Activated CD8-positive, alpha-beta memory T cell treated with anti-CD3 and anti-CD28 coated beads for 24 hours (primary cell): ENCODE measurements at places on chromosomes 2 and 18.

GRCh38 chr2:215880970-215881369, 132.4 kb downstream of the MREG start:
- DNase-seq: no peak

GRCh38 chr2:165989851-165990250, 36.3 kb upstream of the TTC21B start:
- no peak for DNase-seq

DNA sequence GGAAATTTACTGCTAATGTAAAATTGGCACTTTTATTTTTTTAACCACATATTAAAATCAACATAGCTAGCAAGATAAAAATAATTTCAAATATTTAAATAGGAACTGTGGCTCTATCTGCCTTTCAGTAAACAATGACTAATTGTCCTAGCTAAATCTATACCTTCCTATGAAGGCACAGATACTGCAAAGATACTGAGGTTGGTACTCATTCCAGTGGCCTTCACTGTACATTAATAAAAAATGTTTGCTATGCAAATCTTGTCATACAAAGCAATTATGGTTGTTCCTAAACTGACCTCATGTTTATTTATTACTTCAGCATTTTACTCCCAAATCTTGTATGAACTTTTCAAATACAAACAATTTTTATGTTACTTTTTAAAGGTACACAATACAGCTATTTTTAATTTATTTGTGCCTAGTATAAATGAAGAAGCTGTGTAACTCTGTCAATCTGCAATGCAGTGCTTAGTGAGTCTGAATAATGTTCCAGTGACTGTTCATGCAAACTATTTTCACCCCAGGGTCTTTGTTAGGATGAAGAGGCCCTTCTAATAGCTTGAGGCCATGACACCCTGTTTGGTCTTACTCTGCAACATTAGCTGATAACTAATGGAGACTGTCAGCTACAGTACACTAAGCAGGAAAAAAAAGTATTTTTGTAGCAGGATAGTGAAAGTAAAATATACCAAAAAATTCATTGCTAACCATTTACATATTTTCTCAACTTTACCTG, 9.3 kb upstream of the ERBB4 start:
- DNase-seq: no peak

DNA sequence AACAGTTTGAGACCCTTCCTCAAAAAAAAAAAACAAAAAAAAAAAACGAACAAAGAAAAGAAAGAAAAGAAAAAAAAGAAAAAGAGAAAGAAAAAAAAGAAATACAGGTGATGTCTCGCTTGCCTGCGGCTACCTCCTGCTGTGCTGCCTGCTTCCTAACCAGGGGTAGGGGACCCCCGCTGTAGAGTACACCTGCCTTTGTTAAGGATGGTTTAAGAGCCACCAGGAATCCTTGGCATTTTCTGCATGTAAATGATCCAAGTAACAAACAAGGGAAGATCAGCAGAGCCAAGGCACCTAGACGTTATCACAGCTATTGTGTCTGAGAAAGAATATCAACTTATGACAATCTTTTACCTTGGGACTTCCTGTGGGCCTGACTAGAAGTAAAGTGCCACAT, 856.8 kb upstream of the GCFC2 start:
- DNase-seq: no peak

GRCh38 chr2:113105047-113105785, 22.2 kb upstream of the IL1RN start:
- DNase-seq: no peak

- no peak for DNase-seq
Observed at GRCh38 chr18:9380621-9381395, 46.2 kb downstream of the TWSG1 start.

GRCh38 chr2:47300609-47301276, 102.2 kb upstream of the MSH2 start:
- DNase-seq: no peak

GRCh38 chr2:12293874-12294273, 422.9 kb upstream of the TRIB2 start:
- DNase-seq: no peak

GRCh38 chr2:202932425-202933138, 20.5 kb downstream of the CARF start:
- no peak for DNase-seq

- peak; percentile 75 for DNase-seq
Observed at GRCh38 chr2:15177103-15177502, 384.0 kb downstream of the NBAS start.

- no peak for DNase-seq
Observed at GRCh38 chr2:107338571-107338970, 452.6 kb upstream of the ST6GAL2 start.

- no peak for DNase-seq
Observed at GRCh38 chr2:234635284-234635683, 138.4 kb upstream of the ARL4C start.

- DNase-seq: no peak
Observed at GRCh38 chr18:9708057-9708433, at the start of gene RAB31. Gene RAB31 (plus strand): TSS chr18:9708301. CDS start chr18:9708406, 105 bp downstream.

- no peak for DNase-seq
Observed at GRCh38 chr2:46079985-46080560, 217.1 kb upstream of the EPAS1 start.

DNA sequence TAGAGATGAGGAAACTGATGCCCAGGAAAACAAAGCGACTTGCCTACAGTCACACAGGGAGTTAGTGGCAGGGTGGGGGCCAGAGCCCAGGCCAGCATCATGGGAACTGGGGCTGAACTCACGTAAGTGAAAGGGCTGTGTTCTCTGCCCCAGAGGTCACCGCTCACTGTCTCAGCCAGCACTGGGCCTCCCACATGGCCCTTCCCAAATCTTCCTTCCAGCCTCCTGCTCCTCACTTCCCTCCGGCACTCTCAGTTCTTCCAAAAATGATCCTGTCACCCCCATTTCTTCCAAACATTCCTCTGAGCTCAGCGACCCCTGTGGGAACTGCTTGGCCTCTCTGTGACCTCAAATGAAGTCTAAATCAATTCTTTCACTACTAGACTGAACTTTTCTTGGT, 90.5 kb upstream of the TMEM247 start:
- peak; percentile 24 for DNase-seq

GRCh38 chr2:200703127-200703925, 108.4 kb upstream of the BZW1 start:
- no peak for DNase-seq

DNA sequence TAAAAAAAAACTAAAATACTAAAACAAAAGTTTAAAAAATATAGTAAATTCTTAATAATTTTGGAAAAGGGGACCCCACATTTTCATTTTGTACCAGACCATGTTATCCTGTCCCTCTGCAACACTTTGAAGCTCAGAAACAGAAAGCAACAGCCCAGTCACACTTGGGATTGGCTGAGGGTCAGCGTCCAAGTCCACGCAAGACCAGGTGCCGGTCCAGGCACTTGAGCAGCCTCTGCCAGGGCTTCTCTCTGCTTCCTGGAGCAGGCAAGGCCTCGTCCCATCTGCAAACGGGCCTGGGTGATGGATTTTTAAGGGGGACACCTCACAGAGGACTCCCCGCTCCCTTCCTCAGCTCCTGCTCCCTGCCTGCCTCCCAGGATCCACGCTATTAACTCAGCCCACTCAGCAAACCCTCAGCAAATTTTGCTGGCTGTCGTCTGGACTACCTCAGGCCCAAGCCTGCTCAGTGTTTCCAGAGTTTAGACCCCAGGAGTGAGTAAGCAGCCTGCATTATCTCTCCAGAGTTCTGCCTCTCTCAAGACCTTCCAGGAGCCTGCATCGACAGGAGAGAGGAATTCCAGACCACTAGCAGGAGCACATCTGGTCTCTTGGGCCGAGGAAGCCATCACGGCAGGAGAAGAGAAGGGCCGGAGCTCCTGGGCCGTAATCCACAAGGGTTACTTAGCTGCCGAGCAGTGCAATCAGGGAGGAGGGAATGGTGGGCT, 88.7 kb upstream of the STPG4 start:
- DNase-seq: no peak

DNA sequence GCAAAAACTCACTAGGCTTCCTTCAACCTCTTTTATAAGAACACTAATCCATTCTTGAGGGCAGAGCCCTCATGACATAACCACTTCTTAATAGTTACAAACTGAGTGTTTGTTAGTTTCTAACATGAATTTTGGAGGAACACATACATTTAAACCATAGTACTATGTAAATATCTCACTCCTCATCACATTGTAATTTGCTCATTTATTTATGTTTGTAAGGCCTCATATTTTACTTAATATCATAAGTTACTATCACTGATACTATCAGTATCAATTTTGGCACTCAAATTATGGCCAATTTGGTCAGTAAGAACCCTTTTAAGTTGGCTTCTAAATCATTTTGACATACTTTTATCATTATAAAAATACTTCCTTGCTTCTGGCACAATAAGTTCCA, 603.1 kb downstream of the ZEB2 start:
- no peak for DNase-seq

- no peak for DNase-seq
Observed at GRCh38 chr2:3188405-3188946, 189.1 kb downstream of the EIPR1 start.

DNA sequence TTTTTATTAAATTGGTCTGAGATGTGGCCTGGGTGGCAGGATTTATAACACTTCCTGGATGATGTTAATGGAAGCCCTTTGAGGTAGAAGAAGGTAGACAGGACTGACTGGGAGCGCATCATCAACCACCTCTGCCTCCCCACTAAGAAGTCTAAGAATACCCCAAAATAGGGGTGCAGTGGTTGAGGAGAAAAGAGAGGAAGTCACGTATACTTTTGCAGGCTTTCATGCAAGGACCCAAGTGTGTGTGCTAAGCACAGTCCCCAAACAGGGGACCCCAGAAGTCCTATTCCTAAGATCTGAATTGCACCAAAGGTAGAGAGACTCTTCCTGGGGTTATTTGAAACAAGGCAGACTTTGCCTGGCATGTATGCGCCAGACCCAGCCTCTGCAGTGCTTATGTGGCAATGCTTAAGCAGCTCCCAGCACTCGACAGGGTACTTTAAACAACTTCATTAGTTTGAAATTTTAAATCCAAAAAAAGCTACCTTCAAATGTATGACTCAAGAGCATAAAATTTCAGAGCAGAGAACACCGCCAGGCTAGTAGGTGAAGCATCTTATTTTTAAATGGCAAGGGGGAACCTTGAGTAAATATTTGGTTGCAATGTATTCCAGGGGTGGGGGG, 35.3 kb downstream of the BCL2 start:
- DNase-seq: no peak

DNA sequence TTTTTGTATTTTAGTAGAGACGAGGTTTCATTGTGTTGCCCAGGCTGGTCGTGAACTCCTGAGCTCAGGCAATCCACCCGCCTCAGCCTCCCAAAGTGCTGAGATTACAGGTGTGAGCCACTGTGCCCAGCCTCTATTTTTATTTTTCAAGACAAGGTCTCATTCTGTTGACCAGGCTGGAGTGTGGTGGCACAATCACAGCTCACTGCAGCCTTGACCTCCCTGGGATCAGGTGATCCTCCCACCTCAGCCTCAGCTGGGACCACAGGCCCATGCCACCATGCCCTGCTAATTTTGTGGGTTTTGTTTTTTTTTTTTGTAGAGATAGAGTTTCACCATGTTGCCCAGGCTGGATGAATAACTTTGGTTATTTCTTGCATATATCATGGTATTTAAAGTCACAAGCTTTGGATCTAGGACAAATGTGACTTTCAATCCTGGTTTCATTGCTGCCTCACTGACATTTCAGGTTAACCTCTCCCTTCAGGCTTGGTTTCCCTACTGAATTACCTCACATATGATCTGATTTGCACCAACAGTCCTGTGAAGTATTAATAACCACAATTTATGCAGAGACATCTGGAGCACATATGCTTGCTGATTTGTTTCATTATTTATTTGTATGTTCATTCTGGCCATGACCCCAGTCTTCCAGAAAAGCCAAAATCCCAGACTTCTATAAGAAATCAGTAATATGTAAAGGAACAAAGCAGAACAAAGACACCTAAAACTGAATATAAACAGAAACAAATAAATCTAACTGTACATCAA, 17.5 kb upstream of the RAB31 start:
- DNase-seq: no peak

DNA sequence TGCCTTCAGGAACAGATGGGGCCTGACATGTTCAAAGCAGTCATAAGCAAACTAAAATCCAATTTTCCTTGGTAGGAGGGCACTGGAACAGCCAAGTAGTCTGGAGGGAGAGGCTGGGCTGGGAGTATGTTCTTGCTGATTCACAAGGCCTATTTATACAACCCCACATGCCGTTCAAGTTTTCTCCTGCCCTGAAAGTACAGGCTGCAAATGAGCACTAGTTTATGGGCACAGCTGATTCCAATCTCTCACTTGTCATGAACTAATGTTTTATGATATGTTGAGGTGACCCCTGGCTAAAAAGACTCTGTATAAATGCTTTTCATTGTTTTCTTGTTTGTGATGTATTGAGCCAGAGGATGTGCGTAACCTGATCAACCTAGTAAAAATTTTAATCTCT, 183.4 kb upstream of the SRD5A2 start:
- DNase-seq: no peak

DNA sequence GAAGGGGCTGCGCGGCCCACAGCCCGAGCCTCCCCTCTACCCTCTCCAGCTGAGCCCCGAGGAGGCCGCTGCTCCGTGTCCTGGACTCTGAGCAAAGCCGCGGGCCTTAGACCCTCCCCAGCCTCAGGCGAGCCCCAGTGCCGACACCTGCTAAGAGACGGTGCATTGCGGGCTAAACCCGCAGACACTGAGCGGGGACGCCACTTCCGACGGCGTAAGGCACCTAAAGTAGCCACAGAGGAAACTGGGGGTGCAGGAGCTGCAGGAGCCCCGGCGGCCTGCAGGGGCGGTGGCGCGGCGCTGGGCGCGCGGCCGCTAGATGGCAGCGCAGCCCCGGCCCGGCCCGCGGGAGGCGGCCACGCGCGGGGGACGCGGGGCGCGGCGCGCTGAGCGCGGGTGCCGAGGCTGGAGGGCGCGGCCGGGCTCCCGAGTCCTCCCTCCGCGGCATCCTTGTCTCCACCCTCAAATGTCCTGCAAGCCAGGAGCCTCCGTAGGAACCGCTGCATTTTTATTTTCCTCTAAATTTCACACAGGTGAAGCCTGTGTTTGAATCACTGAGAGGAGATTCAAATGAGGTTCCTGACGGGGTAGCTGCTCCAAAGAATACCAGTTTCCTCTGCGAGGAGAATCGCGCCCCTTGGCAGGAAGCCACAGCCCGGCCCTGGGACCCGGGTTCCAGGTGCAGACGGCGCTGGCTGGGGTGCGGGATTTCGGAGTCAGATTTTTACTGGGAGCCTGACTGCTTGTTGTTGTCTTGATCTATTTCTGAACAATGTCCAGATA, 650.5 kb downstream of the GALR1 start:
- peak; percentile 82 for DNase-seq

GRCh38 chr2:49255409-49255971, 101.2 kb upstream of the FSHR start:
- DNase-seq: no peak

- no peak for DNase-seq
Observed at GRCh38 chr2:217978536-217979150, 24.2 kb downstream of the TNS1 start.

- no peak for DNase-seq
Observed at GRCh38 chr2:67388680-67389079, 8.5 kb upstream of the ETAA1 start.
